ENCODE measurements at places on chromosomes 5 and 9.
A peak's percentile ranks its signal among the peaks of the same experiment; 100 is the strongest.

DNA sequence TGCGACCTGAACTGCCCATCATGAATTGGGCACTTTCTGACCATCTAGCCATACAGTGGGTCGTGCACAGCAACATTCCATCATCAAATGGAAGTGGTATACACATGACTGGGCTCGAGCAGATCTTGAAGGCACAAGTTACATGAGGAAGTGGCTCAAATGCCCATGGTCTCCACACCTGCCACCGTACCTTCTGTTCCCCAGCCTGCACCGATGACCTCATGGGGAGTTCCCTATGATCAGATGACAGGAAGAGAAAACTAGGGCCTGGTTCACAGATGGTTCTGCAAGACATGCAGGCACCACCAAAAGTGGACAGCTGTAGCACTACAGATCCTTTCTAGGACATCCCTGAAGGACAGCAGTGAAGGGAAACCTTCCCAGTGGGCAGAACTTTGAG lies 21.8 kb downstream of the MTMR12 start:
- no peak for DNase-seq

DNA sequence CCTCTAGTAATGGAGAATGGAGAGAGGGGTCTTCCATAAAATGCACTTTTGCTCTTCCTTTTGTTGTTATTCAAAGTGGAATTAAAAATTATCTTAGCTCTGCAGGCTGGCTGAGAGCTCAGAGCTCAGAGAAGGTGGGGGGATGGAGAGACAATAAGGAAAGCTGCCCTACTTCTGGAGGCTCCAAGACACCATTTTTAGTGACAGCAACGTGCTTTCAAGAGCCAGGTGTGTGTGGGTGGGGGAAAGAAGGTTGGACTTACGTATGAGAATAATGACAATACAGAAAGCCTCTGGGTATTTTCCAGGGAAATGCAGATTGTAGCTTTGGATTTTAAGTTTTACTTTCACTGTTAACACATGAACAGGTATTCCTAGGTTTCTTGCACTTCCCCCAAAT lies 173.9 kb downstream of the TRPM3 start:
- no peak for DNase-seq

- DNase-seq = no peak
Measured at GRCh38 chr9:116704470-116704869, 17.4 kb downstream of the TRIM32 start.

- no peak for DNase-seq
Measured at GRCh38 chr9:70472268-70473249, 58.1 kb upstream of the KLF9 start.

DNA sequence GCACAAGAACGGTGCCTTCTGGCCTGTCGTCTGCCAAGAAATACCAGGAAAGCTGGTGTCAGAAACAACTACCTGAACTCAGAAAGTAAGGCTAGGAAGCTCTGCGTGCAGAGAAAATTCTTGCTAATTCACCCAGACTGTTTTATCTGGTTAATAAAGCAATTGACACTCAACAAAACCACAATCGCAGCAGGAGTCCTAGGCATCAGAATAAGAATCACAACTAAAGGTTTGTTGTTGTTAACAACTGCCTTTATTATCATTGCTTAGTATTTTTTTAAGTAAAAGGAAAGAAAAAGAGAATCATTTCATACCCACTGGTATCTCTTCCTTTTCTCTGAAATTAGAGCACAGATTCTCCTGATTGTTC lies 3.9 kb upstream of the ISL1 start:
- DNase-seq = no peak

DNA sequence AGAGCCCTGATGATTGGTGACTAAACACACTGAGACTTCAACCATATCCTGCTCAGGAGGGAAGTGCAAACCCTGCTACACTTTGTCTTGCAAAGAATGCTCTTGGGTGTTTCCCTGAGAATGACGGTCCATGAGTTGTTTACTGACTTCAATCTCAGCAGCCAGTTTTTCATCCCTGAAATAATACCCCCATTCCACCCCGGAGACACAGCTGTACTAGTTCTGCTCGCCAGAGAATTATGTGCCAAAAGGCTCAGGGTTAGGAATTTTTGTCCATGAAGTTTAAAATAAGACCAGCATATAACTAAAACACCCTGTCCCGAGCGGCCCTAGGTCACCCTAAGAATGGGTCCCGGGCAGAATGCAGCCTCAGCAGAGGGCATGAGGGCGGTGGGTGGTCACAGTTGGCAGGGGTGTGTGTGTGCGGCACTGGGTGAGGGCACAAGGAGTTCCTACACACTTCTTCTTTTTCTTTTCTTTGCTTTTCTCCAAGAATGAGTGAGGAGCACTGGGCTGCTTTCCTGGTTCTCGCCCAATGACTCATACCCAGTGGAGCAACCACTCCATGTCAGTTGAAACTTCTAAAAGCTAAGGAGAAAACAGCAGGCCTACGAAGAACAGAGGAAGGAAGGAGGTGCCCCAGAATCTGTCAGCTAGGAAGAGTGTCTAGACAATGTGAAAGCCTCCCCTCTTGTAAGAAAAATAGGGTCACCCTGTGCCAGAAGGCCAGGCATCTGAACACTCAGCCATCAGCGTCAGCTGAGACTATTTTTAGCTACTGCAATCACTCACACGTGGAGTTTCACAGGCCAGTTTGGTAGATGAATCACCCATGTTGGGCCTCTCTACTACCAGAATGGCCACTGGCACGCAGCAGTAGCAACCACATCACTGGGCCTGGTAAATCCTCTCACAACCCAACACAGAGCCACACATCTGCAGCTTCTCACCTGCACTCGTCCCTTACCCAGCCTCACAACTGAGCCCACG lies 105.9 kb downstream of the DPYSL3 start:
- no peak for DNase-seq

DNA sequence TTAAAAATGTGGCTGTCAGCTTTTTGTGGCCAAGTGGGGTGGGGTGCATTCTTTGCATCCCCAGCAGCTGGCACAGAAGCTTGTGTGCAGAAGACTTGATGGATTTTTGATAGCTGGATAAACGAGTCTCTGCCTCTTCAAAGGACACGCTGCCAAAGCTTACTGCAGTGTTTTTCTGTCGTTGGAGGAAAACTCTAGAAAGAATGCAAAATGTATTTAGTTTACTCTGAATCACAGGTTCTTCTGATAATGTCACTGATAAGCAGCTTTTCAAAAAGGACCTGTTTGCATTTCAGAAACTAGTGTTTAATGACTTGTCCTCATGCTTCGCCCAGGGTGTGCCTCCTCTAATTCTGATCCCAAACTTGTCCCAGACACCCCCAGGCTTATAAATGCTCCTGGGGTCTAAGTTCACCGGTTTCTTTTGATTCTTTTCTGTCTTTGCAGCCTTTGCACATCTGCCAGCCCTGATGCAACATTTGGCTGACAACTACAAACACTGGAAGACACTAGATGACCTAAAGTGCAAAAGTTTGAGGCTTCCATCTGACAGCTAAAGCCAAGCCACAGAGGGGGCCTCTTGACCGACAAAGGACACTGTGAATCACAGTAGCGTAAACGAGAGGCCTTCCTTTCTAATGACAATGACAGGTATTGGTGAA lies 66.0 kb downstream of the WDR41 start:
- DNase-seq = no peak

- DNase-seq = no peak
Measured at GRCh38 chr9:96363175-96363967, 20.1 kb downstream of the SLC35D2 start.

DNA sequence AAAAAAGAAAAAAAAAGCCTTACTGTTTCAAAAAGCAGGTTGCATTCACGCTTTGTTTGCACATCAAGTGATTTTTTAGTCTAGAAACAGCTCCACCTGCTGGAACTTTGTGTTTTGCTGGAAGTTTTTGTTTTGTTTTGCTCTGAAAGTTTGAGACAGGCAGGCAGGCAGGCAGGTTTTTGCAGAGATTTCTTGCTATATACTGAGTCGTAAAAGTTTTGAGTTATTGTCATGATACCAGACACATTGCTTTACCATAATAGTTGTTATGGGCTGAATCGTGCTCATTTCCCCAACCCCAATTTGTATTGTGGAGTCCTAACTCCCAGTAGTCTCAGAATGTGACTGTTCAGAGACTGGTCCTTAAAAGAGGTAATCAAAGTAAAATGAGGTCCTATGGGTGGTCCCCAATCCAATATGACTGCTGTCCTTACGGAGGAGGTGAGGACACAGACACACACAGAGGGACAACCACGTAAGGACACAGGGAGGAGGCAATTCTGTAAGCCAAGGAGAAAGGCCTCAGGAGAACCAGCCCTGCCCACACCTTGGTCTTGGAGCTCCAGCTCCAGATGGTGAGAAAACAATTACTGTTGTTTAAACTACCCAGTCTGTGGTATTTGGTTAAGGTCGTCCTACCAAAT lies 20.9 kb downstream of the OR2Y1 start:
- DNase-seq = no peak

- no peak for DNase-seq
Measured at GRCh38 chr5:181042722-181043121, 2.7 kb downstream of the BTNL9 start.

DNA sequence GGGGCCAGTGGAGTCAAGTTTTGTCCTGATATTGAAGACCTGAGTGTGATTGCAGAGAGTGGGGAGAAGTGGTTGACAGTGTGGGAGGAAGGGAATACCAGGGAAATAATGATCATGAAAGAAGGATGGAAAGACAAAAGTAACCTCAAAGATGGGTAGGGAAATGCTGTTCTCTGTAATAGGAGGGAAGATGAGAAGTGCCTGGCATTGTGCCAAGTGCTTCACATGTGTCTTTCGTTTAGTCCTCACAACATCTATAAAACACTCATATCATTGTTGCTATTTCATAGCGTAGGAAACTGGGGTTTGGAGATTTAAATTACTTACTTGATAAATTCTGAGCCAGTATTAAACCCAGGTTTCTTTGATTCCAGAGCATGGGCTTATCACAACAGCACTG lies 472.3 kb downstream of the LRRC70 start:
- DNase-seq = no peak

GRCh38 chr5:140273401-140273877 lies 29.5 kb downstream of the PFDN1 start:
- no peak for DNase-seq

- DNase-seq = peak; percentile 94
Measured at GRCh38 chr5:132473019-132473531, 17.5 kb downstream of the IRF1 start.

DNA sequence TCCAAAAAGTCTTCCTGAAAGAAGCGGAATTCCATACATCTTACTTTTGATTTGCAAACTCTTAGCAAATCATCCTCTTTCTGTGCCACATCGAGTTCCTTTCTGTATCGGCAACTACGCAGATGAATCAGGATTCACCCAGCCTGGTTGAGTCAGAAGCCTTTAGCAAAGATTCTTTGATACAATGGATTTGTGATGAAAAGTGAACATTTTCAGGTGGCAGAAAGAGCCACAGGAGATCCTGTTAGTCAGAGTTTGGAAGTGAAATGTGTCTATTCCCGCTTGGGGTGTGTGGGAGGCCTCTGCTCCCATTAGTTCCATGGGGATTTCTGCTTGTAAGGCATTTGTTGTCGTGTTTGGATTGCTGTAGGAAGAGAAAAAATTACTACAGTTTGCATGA lies 351.8 kb upstream of the WWC1 start:
- DNase-seq = no peak

DNA sequence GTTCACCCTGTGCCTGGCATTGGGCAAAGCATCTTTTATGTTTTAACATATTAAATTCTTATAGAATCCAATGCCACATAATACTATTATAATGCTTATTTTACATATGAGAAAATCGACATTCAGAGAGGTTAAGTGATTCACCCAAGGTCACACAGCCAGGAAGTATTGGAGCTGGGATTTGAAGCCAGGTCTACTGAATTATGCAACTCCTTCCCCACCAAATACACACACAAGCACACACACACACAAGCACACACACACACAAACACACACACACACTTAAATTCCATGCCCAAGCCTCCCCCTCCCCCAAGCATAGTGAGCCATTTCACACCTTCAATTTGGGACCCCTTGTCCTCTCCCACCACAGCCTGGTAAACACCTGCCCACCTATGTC lies 37.4 kb downstream of the UBE2QL1 start:
- no peak for DNase-seq

GRCh38 chr9:38523121-38523520 lies 97.3 kb downstream of the ANKRD18A start:
- no peak for DNase-seq

- no peak for DNase-seq
Measured at GRCh38 chr9:4827224-4827623, 34.5 kb downstream of the RCL1 start.
